NCI-H1436 treated with DMSO at 0.1 percent for 48 hours (cell line): ENCODE measurements at places on chromosomes 3 and 15.
A peak's percentile ranks its signal among the peaks of the same experiment; 100 is the strongest.

DNA sequence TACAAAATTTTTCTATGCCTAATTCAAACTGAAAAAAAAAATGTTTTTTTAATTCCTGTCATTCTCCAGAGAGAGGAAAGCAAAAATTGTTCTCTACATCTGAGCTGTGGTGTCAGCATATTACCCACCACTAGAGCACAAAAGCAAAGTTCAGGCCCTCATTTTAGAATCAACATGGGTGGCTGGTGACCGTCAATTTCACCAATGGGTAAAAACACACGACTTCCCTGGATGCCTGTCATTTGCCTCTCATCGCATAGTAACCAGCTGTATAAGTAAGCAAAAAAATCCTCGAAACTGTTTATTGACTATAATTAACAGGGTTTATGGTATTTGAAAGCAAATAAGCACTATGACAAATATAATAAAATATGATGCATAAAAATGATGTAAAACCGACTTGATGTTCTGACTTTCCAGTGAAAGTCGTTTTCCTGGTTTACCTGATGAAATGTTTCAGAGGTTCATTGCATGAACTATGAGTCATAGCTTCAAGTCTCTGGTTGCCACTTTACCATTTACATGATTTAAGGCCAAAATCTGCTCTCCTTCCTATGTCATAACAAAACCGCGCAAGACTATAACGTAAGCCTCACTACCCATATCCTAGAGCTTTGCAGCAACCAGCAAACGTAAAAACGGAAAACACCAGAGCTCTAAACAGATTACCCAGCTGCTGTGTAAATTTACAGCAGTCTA lies 60.5 kb downstream of the THBS1 start:
- no peak for DNase-seq

GRCh38 chr3:154427685-154428285 lies 2.2 kb downstream of the GPR149 start:
- no peak for DNase-seq

DNA sequence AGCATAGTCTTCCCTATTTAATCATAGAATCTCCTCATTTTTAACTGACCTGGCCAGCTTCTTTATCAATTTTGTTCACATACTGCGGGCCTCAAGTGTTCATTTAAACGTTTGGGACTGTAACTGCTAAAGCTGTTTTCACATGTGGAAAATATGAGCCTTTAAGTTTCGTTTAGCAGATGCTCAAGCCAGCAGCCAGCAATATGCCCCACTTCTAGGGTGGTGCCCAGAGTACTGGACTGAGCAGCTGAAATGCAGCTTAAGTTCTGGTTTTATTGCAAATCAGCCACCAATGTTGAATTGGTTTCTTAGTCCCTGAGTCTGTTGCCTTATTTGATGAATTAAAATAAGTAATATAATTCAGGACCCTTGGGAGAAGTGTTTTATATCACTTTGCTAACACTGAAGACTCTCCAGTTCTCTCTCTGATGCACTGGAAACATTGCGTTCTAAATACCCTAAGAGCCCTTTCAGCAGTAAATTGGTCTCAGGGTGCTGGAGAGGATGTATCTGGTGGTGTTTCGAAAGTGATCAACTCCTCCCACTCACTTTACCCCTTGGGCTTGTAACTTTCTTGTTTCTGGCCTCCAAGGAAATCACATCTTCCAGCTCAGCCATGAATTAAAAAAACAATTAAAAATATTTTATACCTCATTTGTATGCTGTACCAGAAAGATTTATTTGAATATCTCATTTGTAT lies 61.7 kb downstream of the B3GALNT1 start:
- DNase-seq, result no peak

DNA sequence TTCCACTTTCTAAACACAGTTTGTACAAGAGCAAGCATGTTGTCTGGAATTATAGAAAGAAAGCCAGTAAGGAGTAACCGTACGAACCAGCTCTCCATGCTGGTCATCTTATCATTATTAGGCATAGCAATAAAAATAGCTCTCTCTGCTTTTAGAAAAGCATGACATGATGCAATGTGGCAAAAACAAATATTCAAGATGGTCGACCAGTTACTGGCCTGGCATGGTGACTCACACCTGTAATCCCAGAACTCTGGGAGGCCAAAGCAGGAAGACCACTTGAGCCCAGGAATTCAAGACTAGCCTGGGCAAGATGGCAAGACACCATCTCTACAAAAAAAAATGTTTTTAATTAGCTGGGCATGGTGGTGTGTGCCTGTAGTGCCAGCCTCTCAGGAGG lies 2.6 kb upstream of the MAP4 start:
- DNase-seq, result no peak

GRCh38 chr3:169542331-169542751 lies 121.2 kb downstream of the MECOM start:
- peak; percentile 64 for DNase-seq

GRCh38 chr15:40630313-40630712 lies 36.3 kb downstream of the KNL1 start:
- no peak for DNase-seq

- DNase-seq, result no peak
These were observed 9.0 kb downstream of the TMEM43 start for GRCh38 chr3:14133876-14134275.

DNA sequence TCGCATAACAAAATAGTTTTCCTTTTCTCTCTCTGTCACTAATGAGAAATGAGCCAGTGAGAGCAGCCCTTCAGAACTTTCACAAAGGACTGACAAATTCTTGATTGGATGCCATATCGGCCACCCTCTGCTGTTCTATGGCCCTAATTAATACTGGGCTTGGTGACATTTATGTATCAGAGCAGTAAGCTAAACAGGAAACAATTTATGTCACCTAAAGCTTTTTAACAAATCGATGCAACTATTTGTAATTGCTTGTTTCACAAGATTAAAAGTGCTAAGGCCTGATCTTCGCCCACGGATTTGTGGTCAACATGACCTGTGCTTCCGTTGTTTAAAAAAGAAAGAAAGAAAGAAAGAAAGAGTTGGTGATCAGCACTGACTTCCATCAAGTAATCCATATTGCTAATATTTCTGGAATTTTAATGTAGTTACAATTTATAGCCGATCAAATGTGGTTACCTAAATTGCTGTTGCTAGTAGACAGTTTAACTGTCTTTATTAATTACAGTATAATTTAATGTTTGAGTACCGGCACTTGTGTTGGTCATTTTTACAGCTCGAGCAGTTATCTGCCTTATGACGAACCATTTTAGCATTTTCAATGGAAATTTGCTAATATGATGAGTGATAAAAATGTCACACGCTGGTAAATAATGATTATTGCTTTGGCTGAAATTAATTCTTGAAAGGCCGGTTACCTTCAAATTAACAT lies 631.3 kb downstream of the FOXP1 start:
- no peak for DNase-seq

DNA sequence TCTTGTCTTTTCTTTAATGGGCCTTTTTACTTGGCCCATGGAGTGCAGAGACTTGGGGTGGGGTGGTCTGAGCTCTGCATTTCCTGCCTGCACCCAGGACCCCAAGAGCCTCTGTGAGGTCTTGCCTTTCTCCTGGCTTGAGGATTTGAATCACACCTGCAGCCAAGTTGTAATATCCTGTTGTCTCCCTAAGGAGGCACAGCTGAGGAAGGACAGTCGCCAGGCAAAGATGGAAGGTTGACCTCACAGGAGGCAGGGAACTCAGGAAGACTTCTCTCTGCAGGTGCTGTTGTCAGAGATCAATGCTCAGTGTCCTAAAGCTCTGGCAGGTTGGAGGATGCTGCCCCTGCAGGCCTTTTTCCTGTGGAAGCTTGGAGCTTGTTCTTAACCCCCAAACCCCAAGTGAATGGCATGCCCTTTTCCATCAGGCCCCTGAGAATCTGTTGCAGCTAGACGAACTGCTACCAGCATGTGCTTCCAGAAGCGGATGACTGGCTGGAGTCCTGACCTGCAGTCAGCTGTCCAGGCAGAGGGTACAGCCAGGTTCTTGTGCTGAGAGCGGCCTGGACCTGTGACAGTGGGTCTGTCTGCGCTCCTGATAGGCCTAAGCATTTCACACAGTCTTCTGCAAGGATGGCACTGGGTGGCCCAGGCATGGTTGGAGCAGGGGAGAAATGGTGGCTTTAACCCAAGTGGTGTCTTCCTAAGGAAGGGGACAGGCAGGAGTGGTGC lies 120.0 kb downstream of the EEFSEC start:
- no peak for DNase-seq

GRCh38 chr15:87623832-87624231 lies 632.7 kb downstream of the NTRK3 start:
- no peak for DNase-seq

DNA sequence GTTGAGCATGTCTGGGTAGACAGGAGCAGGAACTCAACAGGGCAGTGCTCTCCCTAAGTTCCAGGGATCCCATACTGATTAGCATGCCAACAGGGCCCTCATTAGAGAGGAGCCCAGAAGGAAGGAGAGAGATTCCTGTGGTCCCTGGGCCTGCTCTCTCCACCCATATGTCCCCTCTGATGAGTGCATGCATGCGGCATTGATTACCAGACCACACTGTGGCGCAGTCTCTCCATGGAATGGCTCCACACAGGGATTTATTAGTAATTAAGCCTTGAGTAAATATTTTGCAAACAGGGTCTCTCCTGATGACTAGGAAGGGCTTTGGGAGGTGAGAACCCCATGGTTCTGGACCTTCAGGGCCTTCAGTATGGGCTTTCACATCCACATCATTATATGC lies 60.0 kb upstream of the ST8SIA2 start:
- no peak for DNase-seq

- no peak for DNase-seq
These were observed 30.2 kb downstream of the PGPEP1L start for GRCh38 chr15:98977441-98977840.

DNA sequence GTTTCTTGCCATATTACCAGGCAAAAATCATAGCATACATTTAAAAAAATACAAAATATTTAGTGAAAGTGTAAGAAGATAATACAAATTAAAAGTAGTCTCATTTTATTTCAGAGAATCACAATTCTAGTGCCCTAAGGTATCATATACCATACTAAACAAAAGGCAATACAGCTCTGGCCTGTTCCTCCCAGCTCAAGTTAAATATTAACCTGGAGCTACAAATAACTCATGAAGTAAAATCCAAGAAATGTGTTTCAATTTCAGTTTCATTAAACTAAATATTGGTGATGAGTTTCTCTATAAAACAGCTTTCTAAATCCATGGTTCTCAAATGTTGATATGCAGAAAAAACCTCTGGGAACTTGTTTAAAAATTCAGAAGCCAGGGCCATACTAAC lies 67.7 kb downstream of the INO80 start:
- no peak for DNase-seq
